Psoas muscle (tissue), 8 donors: ENCODE measurements at places on chromosomes 5 and 9. TPM values are rescaled to one million over a fixed set of nuclear protein-coding genes. Genes with fewer than 3 reads are reported as not detected.

IGFBPL1 gene
- total RNA-seq = 0.51 TPM

BTNL3 gene
- not detected for total RNA-seq

MCC gene
- total RNA-seq = 4.4 TPM

OR1N2 gene
- not detected for total RNA-seq

TRIM7 gene
- total RNA-seq = 42.6 TPM

PCDHA12 gene
- total RNA-seq = not detected

TTC23L gene
- not detected for total RNA-seq

HEXB gene
- total RNA-seq = 48.6 TPM

FAM174A gene
- total RNA-seq = 30.6 TPM

GLRA1 gene
- not detected for total RNA-seq

BTNL8 gene
- total RNA-seq = 0.46 TPM

GPR21 gene
- not detected for total RNA-seq

TRIP13 gene
- total RNA-seq = 0.71 TPM

IRX1 gene
- not detected for total RNA-seq

PDE6A gene
- total RNA-seq = 0.04 TPM

NPR3 gene
- total RNA-seq = 2.2 TPM

DHX29 gene
- 37.8 TPM for total RNA-seq

GPRIN1 gene
- 0.44 TPM for total RNA-seq

ZBED3 gene
- 3.8 TPM for total RNA-seq

DBH gene
- total RNA-seq = not detected

IL5 gene
- total RNA-seq = not detected

PCDHGA7 gene
- 0.97 TPM for total RNA-seq

IL4 gene
- total RNA-seq = not detected

TLR4 gene
- 6.6 TPM for total RNA-seq

UGT3A1 gene
- 0.85 TPM for total RNA-seq

NEURL1B gene
- 14.8 TPM for total RNA-seq

CDH18 gene
- not detected for total RNA-seq
